Fibroblast of lung (primary cell): ENCODE measurements at places on chromosomes 2 and 18.

- no peak for DNase-seq
These were observed 333.7 kb upstream of the FANCL start for GRCh38 chr2:58574873-58575272.

DNA sequence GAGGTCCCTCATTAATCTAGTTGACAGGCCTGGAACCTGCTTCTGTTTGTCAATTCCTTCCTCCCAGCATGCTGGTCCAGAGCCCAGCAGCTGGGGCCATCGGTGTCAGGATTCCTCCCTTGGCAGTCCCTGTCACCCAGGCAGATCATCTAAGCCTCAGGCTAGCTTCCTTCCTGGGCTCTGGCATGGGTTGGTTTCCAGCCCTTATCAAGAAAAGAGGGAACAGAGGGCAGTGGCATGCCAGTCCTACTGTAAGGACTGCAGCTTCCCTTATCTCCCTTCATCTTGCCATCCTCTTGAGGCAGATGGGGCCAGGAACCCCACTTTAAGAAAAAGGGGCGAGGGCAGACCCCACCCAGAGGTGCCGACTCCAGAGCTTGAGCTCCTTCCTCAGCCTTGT lies 10.9 kb upstream of the KCNK3 start:
- no peak for DNase-seq

DNA sequence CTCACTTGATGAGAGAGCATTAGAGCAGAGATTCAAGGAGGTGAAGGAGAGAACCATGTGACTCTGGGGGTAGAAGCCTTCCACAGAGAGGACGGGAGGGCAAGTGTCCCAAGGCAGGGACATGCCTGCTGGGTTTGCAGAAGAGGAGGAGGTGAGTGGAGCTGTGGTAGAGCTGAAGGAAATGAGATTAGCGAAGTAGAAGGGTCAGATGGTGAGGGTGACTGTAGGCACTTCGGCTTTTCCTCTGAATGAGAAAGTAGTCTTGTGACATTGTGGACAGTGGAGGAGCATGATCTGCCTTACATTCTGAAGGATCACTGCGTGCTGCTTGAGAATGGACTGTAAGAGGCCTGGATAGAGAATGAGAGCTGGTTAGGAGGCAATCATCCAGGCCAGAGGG lies 126.0 kb downstream of the NXPH2 start:
- no peak for DNase-seq

DNA sequence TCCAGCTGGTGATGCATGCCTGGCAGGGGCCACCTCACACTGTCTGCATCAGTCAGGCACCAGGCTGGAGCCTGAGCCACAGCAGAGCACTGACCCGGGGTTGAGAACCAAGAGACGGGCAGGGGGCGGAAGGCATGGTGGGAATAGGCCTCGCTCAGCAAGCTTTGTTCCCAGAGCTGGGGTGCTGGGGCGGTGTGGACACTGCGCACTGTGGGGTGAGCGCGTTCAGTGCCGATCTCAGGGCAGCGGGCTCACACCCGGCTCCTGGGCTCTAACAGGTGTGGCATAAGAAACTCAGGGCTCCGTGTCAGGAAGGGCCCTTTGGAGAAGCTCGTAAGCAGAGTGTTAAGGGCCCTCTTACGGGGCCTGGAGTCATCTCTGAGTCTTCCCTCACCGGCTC lies 15.7 kb downstream of the SH3RF3 start:
- no peak for DNase-seq

GRCh38 chr2:221397187-221397586 lies 174.9 kb downstream of the EPHA4 start:
- peak; percentile 8 for DNase-seq

DNA sequence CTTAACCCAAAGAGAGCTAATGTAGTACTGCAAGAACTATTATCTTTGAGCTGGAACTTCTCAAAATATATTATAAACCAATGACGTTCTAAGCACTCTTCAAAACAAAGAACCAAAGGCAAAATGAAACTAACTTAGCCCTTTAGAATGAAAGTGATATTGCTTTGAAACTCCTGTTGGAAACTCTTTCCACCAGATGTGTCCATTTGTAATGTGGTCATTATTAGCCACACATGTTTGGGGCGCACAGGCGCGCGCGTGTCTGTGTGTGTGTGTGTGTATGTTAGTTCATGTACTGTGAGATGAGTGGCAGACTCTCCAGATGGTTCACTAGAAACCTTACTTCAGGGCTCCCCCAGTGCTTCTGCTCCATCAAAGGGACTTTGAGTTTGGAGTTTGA lies 323.4 kb downstream of the BCL11A start:
- DNase-seq: no peak

DNA sequence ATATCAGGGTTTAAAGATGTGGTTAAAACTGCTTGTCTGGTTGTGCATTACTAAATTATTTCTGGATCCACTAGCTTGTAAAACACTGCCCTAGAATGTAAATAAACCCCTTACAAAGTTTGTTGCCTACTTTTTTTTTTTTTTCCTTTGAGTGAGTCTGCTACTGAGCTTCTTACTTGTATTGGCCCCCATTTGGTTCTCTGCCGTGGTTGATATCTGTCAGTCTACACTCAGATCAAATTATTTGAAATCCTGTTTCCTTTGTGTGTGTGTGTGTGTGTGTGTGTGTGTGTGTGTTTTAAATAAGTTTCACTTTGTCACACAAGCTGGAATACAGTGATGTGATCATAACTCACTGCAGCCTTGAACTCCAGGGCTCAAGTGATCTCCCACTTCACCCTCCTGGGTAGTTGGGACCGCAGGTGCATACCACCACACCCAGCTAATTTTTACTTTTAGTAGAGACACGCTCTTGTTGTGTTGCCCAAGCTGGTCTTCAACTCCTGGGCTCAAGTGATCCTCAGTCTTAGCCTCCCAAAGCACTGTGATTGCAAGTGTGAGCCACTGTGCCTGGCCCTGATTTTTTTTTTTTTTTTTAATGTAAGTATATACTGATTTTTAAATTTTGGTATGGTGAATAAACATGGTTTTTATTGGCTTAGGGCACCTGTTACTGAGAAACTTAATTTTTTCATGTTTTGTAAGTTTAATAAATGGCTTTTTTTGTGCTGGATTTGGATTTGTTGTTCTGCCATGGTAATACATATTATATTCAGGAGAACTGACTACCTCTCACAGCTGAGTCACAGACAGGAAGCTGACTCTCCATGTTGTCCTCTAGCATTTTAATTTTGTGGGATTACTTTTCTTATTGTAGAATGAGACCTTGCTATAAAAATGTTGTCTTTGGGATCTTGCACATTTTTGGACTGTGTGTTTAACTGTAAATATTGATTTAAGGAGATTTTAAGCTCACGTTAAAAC lies 48.5 kb downstream of the MAP4K4 start:
- peak; percentile 52 for DNase-seq

DNA sequence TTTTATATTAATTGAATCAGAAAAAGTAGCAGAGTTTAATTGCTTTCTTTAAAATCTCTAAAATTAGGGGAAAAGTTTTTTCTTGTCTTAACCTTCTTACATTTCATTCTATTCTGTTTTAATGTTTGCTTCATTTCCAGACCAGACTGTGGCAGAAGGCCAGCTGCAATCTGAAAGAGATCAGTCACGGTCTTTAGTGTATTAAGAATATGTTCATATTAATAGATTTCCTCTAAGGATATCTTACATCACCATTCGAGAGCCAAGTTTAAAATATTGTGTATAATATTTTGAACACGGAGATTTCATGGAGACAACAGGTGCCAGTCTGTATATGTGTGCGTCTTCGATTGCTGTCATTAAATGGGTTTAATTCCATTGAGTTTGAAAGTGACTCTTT lies 230.9 kb upstream of the ZSWIM2 start:
- DNase-seq: peak; percentile 9

DNA sequence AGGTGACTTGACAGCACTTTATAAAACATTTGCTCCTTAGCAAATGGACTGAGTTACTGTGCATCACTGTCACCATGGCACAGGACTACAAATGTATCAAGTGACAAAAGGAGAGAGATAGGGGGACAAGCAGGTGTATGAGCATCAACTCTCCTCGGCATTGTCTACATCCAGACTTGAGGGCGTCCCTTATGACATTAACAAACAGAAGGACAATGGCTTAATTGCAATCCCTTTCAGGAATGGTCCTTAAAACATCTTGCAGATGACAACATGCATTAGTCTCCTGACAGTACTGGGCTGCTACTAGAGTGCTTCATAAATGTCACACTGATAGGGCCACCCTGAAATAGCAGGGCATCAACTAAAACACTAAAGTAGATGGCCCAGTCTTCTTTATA lies 198.8 kb downstream of the PDE1A start:
- no peak for DNase-seq

- DNase-seq: peak; percentile 84
These were observed 114.5 kb upstream of the ZFP36L2 start for GRCh38 chr2:43340945-43341356.

- DNase-seq: no peak
These were observed 1027.1 kb downstream of the TMEM182 start for GRCh38 chr2:103788951-103789350.

DNA sequence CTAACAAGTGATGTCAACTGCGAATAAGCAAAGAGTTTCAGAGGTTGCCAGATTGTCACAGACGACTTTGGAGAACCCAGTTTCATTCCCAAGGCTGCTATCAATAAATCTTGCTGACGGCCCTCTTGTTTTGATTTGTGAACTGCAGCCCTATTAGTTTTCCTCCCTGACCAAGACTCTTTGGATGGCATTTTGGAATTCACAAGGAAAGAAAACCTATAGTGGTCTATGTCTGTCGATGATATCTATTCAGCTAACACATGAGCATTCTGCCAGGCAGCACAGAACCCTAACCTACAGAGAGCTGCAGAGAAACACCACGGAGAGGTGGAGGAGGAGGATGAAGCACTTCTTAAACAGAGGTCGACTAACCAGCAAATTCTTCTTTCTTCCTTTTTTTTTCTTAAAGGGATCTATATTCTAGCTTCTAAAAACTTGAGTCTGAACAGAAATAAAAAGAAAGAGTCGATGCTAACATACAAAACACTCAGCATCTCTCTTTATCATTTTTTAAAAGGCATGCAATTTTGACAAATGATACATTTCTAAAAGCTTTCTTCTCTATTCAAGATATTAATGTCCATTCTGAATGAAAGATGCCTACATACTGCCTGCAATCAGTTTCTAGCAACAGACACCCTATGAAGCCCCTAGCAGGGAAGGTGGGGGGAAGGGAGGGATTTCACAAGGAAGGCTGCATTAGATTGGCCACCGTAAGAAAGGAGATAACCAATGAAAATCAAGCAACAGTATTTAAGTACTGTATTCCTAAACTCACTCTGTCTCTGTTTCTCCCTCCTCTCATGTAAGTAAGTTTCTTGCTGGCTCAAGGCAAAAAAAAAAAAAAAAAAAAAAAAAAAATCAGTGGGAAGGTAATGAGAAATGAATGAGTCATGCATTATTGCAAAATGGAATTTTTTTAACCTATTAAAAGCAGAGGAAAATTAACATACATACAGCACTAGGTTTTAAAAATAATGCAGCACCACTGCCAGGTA lies 83.0 kb upstream of the CHRNA1 start:
- peak; percentile 98 for DNase-seq

DNA sequence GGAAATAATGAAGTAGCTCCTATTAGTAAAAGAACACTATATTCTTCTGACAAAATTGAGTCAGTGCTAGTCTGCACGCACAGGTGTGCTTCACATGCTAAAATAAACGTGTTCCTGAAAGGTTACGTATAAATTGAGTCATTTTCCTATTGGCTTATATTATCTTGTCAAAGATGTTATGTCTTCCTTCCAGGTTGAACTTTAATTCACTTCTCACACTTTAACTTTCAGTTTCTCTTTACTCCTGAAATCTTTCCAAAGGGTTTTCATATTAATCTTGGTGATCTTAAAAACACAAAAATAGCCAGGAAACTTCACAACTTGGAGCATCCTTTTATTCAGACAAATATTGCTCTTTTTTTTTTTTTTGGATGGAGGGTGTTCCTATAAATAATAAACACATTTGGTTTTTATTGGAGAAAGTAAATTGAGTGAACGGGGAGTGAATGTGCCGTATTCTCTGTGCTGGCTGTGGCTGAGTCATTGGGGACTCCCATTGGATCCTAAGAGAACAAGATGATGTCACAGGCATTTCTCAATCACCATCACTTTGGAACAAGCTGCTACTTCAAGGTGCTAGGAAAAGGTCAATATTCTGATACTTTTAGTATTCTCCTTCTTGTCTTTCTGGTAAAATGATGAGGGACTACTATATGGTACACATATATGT lies 150.2 kb upstream of the SPATS2L start:
- peak; percentile 83 for DNase-seq

DNA sequence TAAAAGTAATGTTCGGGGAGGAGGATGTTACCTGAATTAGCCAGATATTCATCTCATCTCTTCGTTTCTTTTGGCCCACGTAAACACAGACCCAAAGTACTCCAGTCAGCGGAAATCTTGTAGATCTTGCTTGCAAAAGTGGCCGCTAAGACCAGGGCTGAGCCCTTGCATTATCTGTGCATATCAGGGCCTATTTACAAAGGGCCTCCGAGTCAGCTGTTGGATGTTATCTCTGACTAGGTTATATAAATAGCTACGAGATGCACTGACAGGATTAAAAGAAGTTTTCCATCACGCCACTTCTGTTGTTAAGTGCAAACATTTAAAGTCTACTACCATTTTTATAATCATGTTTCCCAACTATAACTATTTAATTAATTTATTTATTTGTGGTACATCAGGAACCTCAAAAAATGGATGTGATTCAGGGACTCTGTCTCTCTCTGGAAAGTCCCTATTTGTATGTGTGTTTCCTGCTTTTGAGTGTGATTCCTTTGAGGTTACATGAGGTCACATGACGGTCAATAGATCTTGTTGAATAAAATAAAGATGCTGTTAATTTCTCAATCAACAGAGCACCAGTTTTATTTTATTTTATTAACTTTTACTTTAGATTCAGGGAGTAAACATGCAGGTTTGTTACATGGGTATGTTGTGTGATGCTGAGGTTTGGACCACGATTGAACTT lies 46.8 kb upstream of the MBOAT2 start:
- no peak for DNase-seq

DNA sequence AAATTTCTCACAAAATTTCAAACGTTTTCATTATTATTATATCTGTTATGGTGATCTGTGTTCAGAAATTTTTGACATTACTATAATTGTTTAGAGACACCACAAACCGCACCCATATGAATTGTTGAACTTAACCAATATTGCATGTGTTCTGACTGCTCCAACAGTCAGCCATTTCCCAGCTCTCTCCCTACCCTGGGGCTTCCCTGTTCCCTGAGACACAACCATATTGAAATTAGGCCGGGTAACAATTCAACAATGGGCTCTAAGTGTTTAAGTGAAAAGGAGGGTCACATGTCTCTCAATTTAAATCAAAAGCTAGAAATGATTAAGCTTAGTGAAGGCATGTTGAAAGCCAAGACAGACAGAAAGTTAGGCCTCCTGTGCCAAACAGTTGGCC lies 424.0 kb downstream of the DSC3 start:
- DNase-seq: no peak

- no peak for DNase-seq
These were observed 50.4 kb upstream of the PPM1B start for GRCh38 chr2:44118257-44118656.

- no peak for DNase-seq
These were observed 146.9 kb downstream of the METTL4 start for GRCh38 chr18:2424420-2424819.
